Stimulated activated CD8-positive, alpha-beta memory T cell treated with anti-CD3 and anti-CD28 coated beads, Interleukin-7, amount 100 ng/mL, for 1 hour (primary cell): ENCODE measurements at places on chromosomes 4 and X.

- no peak for DNase-seq
Measured at GRCh38 chrX:29952016-29952415, 263.3 kb upstream of the MAGEB2 start.

GRCh38 chr4:153327247-153327646 is 17.2 kb upstream of the MND1 start:
- no peak for DNase-seq

DNA sequence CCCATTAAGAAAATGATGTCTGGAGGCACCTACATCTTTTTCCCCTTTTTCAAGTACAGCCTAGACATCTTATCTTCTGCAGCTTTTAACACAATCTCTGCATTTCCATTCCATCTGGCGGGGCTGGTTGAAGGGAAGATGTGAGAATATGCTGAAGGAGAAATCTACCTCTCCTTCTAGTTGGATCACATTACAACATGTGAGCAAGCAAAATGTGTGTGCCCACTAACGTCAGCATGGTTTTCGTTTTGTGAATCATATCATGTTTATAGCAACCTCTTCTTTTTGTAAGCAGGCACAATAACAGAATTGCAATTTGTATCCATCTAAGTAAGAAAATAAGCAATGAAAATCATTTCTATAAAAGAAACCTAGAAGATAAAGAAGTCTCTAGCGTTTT is 28.9 kb upstream of the MID1 start:
- no peak for DNase-seq

GRCh38 chrX:102042372-102043325 is 82.8 kb upstream of the TCEAL2 start:
- DNase-seq, result no peak

- DNase-seq, result no peak
Measured at GRCh38 chr4:83036991-83037665, 2.1 kb downstream of the COPS4 start.

- DNase-seq, result no peak
Measured at GRCh38 chrX:109264878-109265277, 217.0 kb downstream of the GUCY2F start.

- peak; percentile 89 for DNase-seq
Measured at GRCh38 chr4:26857278-26858034, 3.2 kb upstream of the STIM2 start.

DNA sequence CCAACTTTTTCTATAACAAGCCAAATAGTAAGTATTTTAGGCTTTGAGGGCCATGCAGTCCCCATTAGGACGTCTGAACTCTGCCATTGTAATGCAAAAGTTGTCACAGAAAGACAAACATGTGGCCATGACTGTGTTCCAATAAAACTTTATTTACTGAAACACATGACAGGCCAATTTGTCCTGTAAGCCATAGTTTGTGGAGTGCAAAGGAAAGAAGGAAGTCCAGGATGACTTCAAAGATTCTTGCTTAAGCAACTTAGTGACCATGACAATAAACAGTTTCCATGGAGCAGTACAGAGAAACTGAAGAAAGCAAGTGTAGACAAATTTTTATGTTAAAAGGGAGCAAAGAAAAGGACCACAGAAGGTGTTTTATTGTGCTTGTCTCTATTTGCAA is 35.0 kb upstream of the MYOZ2 start:
- DNase-seq, result no peak

DNA sequence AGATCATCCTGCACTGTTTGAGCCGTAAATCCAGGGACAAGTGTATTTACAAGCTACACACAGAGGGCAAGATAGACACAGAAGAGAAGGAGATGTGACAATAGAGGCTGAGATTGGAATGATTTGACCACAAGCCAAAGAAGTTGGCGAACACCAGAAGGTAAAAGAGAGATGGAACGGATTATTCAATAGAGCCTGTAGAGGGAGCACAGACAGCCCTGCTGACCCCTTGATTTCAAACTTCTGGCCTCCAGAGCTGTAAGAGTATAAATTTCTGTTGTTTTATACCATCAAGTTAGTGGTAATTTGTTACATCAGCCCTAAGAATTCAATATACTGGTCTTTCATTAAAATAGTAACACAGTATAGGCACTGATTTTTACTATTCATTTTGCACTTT is 447.8 kb downstream of the FAT4 start:
- no peak for DNase-seq

DNA sequence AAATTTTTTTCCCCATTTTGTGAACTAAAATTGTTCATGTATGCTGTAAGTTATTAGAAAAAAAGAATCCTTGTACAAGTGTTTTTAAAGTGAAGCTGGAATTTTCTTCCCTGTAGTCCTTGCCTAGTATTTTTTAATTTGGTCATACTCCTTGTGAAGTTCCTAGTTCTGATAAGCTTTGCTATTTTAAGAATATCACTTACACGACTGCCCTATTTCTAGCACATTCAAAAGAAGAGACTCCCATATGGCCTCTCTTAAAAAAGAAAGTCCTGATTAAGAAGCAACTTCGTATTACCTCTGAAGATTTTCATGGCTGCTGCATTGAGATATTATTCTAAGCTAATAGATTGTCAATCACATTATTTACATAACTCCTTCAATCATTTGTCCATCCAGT is 87.2 kb downstream of the KLHL8 start:
- DNase-seq, result no peak

DNA sequence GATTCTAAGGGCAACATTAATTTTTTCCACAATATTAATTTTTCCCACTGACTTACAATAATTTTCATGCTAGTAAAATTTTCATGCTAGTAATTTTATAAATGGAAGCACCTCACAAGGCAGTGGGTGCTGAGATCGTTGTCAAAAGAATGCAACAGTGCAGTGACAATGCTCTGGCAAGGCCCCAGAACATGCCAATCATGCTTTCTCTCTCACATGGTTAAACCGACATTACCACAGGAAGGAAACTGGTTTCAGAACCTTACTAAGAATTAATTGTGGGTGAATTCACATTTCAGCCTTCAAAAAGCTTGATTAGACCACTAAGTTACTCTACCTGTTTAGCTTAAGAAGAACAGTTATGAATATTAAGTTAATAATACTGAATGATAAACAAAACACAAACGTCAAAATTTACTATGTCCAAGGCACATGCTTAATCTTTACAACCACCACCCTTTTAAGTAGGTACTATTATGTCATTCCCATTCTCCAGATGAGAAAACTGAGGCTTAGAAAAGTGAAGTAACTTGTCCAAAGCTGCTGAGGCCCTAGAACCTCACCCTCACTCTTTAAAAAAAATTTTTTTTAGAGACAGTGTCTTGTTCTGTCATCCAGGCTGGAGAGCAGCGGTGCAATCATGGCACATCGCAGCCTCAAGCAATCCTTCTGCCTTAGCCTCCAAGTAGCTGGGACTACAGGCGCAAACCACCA is 10.0 kb upstream of the OPHN1 start:
- no peak for DNase-seq

DNA sequence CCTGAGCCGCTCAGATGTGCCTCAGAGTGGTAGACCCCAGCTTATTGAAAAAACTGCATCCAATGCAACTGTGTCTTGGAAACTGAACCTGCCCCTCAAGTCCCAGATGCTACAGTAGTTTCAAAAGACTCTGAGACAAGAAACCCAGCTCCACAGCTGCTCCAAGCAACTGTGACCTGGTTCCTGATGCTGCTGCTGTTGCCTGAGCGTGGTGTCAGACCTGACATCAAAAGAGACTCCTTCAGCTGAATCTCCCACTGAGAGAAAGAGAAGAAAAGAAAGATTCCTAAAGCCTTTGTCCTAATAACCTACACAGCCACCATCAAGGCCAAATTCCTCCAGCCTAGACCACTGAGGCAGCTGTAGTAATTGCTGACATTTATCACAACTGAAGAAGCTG is 630.1 kb downstream of the STIM2 start:
- no peak for DNase-seq

DNA sequence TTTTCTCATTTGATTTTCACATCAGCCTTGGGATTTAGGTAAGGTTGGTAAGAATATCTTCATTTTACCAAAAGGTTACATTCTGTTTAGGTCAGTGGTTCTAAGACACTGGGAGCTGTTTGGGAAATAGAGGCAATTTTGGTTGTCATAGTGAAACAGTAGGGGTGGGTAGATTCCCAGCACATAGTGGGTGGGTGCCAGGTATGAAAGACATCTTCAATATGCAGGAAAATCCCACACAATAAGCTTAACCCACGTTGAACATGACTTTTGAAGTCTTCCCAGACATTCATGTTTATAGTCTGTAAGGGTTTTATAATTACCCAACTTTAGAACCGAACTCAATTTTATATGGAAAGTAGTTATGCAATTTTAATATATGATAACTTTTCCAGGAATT is 249.6 kb downstream of the SNCA start:
- DNase-seq, result no peak

- DNase-seq, result no peak
Measured at GRCh38 chrX:69603566-69604194, 12.2 kb upstream of the EDA start.

- DNase-seq, result no peak
Measured at GRCh38 chr4:82968972-82969371, 41.7 kb downstream of the LIN54 start.

- no peak for DNase-seq
Measured at GRCh38 chr4:8129136-8129535, 29.5 kb downstream of the ABLIM2 start.

GRCh38 chrX:79140731-79141130 is 3.8 kb upstream of the GPR174 start:
- DNase-seq, result no peak

- DNase-seq, result no peak
Measured at GRCh38 chrX:154117566-154117965, 20.0 kb upstream of the MECP2 start.

DNA sequence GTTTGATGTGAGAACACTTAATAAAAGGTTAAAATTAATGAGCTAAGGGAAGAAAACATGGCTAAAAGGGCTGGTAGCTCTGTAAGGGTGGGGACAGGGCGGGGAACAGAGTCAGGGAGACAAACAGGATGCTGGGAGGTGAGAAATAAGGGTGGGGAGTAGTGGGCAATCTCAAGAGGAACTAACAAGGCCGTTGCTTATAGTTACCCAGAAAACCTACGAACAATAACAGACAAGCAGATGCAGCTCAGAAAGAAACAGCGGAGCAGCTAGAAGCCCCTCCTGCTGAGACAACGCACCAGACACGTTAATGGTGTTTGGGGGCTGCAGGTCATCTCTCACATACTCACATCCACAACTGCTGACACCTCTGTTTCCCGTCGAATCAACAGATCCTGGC is 9.7 kb upstream of the KLF3 start:
- DNase-seq, result no peak

GRCh38 chr4:3477750-3478430 is 14.8 kb downstream of the DOK7 start:
- no peak for DNase-seq

GRCh38 chr4:99847362-99847976 is 30.8 kb downstream of the DAPP1 start:
- no peak for DNase-seq

DNA sequence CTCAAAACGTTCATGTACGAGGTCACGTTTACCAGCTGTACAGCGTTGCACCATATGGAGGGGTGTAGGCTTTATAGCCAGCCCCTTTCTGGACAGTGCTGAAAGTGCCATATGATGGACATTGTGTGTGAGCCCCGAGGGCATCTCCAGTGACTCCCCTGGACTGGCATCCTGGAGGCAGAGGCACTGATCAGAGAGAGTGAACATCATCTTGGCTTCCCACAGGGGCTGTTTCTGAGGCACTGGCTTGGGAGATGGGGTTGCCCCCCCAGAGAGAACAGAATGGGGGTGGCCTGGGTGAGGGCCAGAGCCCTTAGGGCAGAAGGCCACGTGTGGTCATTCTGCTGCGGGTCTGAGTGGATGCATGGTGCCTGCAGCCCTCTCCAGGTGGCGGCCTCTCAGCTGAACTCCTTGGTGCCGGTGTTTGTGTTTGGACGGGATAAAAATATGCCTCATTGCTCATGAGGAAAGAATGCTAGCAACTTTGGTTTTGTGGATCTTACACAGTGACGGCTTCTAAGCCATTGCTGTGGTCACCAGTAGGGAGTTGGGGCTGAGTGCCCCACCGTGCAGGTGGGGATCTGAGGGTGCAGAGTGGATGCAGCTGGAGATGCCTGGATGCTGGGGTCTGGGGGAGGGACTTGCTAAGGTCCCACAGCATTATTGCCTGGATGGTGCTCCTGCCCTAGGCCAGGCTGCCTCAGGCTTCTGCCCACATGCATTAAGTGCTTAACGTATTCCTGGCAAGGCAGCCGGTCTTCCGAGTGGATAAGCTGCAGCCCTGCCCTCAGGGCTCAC is 3.4 kb downstream of the WFS1 start:
- DNase-seq, result no peak

GRCh38 chr4:158861281-158861680 is 92.5 kb downstream of the FNIP2 start:
- DNase-seq, result no peak

DNA sequence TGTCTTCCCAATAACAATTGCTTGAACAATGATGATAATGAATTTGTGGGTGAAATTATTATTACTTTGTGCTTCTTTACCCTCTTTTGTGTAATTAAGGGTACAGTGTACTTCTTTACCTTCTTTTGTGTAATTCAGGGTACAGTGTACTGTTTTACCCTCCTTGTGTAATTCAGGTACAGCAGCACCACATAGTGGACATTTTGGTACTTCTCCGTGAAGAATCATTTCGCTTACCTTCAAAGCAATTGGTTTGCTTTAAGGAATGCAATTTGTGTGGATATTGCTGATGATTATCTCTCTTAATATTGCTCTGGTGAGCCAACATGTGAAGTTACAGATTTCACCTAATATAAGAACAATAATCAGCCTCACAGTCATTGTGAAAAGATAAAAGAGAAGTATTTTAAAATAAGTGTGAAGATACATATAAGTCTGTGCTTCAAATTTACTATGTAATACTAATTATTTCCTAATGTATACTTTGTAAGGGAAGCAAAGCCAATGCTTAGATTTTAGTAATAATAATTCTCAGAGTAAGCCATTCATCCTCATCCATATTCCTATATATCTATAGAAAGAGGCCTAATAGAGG is 27.2 kb upstream of the SEC24B start:
- no peak for DNase-seq

GRCh38 chrX:82765811-82766210 is 742.3 kb upstream of the POU3F4 start:
- no peak for DNase-seq

GRCh38 chrX:17859609-17860178 is 1.4 kb downstream of the RAI2 start:
- no peak for DNase-seq

DNA sequence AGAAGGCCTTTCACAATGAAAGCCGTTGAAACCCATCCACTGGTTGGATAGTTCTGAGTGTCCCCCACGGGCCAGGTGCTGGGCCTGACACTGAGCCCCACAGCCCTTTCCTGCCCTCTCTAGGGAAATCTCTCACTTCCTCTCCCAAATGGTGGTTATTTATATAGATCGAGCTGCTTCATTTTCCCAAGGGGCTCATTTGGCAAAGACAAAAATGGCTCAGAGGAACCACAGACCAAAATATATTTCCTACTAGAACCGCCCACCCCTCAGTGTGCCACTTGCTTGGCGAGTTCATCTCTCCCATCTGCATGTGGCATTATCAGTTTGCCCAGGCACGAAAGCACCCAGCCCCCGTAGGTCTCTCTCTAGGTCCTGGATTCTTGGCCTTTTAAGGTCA is 53.3 kb upstream of the STIM2 start:
- no peak for DNase-seq
